Activated CD8-positive, alpha-beta memory T cell treated with anti-CD3 and anti-CD28 coated beads, Interleukin-2, amount 10 ng/mL, durations not matched to agents 7 days and 5 days (primary cell): ENCODE measurements at places on chromosomes 3 and 15. TPM values are rescaled to one million over a fixed set of nuclear protein-coding genes. Genes with fewer than 3 reads are reported as not detected.
A peak's percentile ranks its signal among the peaks of the same experiment; 100 is the strongest.

GRCh38 chr3:192183109-192183508 is 544.2 kb downstream of the FGF12 start:
- no peak for DNase-seq
- no peaks in the 10 kb centered on the region for H3K36me3 ChIP-seq
- no peaks in the 10 kb centered on the region for H3K27me3 ChIP-seq
- no peak overlapping the region for H3K27ac ChIP-seq
- no peak overlapping the region for H3K4me3 ChIP-seq
- H3K4me1 ChIP-seq, result no peaks in the 10 kb centered on the region

GRCh38 chr15:100772892-100773520 is 106.6 kb upstream of the ALDH1A3 start:
- no peaks in the 10 kb centered on the region for H3K27me3 ChIP-seq
- H3K4me3 ChIP-seq, result no peak overlapping the region
- no peak overlapping the region for H3K27ac ChIP-seq

- no peaks in the 10 kb centered on the region for H3K27me3 ChIP-seq
- no peak for DNase-seq
- H3K4me3 ChIP-seq, result no peak overlapping the region
- H3K36me3 ChIP-seq, result peaks cover 12% of the 10 kb centered on the region
- no peak overlapping the region for H3K27ac ChIP-seq
Observed at GRCh38 chr15:25805031-25805430, 58.1 kb downstream of the ATP10A start.

GRCh38 chr3:45644791-45645201 is 44.4 kb upstream of the SACM1L start:
- H3K27ac ChIP-seq, result no peak overlapping the region
- peak; percentile 19 for DNase-seq
- H3K4me3 ChIP-seq, result no peak overlapping the region

GRCh38 chr3:71817262-71817661 is 32.3 kb upstream of the PROK2 start:
- no peaks in the 10 kb centered on the region for H3K27me3 ChIP-seq
- no peaks in the 10 kb centered on the region for H3K4me1 ChIP-seq
- H3K27ac ChIP-seq, result no peak overlapping the region
- H3K4me3 ChIP-seq, result no peak overlapping the region
- no peak for DNase-seq
- no peaks in the 10 kb centered on the region for H3K36me3 ChIP-seq

DNA sequence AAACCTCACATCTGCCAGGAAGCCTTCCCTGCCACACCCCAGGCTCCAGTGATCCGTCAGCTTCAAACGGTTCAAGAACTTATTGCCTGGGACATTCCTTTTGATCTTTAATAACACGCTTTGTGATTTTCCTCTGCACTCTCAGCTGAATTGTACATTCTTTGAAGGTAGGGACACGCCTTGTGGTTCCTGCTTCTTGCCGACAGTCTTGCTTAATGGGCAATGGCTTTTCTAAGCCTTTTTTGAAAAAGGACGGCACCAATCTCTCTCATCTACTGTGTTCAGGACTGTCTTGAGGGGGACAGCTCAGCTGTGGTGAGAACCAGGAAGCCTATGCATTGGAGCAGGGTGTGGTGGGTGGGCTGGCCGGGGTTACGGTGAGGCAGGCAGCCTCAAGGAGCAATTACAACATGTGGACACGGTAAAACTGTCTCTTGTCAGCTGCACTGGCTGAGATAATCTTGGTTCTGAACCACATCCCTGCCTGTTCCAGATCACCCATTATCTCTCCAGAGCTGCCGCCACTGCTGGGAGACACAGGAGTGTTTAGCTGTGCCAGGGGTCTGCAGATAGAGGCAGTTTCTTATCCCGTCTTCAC is 46.0 kb upstream of the GLCE start:
- no peak overlapping the region for H3K4me3 ChIP-seq
- peaks cover 67% of the 10 kb centered on the region for H3K27me3 ChIP-seq
- DNase-seq, result no peak
- peaks cover 13% of the 10 kb centered on the region for H3K4me1 ChIP-seq
- no peak overlapping the region for H3K27ac ChIP-seq
- H3K36me3 ChIP-seq, result no peaks in the 10 kb centered on the region

DNA sequence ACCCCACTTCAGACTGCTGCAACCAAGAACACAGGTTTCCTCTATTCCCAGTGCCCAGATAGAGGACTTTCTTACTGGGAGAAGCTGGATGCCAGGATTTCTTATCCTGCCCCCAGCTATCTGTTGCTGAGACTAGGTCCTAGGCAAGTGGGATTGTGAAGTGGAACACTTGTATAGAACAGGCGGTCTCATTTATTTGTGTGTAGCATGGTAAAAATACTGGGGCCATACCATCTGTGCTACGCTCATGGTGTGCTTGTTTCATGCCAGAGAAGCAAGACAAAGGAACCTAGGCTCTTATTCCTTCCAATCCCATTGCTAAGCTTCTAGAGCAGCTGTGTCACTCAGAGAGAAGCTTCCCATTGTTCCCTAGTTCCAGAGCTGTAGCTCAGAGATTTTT is 191.5 kb upstream of the EPHA6 start:
- no peaks in the 10 kb centered on the region for H3K36me3 ChIP-seq
- DNase-seq, result no peak
- no peaks in the 10 kb centered on the region for H3K4me1 ChIP-seq
- no peak overlapping the region for H3K27ac ChIP-seq
- H3K4me3 ChIP-seq, result no peak overlapping the region

DNA sequence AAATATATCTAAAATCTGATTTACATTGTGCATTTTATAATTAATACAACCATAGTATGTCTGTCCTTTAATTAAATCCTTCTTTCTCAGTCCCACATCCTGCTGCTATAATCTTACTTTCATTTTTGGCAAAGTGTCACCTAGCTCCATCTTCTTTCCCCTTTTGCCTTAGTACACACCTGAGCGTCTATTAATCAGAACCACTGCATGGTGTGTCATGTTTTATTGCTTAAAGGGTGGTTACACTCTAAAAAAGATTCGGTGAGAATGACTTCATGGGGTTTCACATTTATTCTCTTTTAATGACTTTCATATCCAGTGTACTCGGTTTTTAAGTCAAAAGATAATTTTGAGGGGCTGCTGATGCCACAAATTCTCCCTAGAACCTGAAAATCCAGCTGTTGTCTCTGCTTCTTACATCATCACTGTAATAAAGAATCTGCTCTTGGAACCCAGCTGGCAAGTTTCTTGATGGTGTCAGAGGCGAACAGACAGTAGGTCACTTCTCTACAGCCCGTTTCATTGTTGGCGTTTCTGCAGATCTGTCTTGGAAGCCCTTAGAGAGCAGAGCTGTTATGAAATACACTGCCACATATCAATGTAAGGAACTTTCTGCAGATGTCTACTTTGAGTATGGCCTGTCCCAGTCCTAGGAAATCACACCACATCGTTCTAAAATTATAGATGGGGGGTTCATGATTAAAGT is 99.7 kb downstream of the TIGIT start:
- no peak for DNase-seq
- no peaks in the 10 kb centered on the region for H3K36me3 ChIP-seq
- peak overlapping the region; percentile 27 for H3K4me3 ChIP-seq

DNA sequence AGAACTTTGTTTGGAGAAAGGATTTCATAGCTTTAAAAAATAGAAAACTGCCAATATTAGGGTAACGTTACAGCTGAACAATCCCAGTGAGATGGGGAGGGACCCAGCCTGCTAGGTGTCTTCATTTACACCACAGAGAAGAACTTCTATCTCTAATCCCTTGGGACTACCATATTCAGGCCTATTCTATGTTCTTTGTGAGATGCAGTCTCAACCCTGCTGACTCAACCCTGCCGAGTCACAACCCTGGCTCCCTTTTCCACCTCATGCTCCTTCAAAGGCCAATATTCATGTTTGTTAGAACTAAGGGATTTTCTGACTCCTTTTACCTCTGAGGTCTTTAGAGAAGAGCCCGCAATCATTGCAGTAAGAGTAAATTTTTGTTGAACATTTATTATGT is 350.5 kb downstream of the EPHB1 start:
- H3K27ac ChIP-seq, result no peak overlapping the region
- no peaks in the 10 kb centered on the region for H3K36me3 ChIP-seq
- no peak overlapping the region for H3K4me3 ChIP-seq
- peaks cover 9% of the 10 kb centered on the region for H3K27me3 ChIP-seq
- peaks cover 14% of the 10 kb centered on the region for H3K4me1 ChIP-seq

- H3K36me3 ChIP-seq, result peaks cover 8% of the 10 kb centered on the region
- H3K4me1 ChIP-seq, result no peaks in the 10 kb centered on the region
- H3K4me3 ChIP-seq, result no peak overlapping the region
- no peaks in the 10 kb centered on the region for H3K27me3 ChIP-seq
- no peak for DNase-seq
- no peak overlapping the region for H3K27ac ChIP-seq
Observed at GRCh38 chr3:112348943-112349342, 16.0 kb downstream of the CD200 start.

DNA sequence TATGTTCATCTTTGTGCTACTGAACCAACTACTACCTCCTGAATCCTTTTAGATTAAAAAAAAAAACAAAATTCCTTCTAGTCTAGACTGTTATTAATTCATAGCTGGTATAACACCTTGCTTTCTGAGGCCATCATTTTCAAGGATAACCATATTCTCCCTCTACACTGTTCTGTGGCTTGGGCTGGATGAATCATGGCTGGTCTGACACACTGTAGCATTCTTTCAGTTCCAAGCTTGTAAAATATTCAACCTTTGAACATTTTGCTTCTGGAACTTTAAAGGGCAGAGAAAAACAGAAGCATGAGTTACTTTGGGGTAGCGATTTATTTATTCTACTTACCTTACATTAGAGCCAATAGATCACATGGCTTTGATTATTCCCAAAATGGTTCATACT is 7.6 kb downstream of the HSPBAP1 start:
- H3K27ac ChIP-seq, result no peak overlapping the region
- DNase-seq, result no peak
- H3K4me3 ChIP-seq, result no peak overlapping the region
- H3K36me3 ChIP-seq, result peaks cover 7% of the 10 kb centered on the region
- no peaks in the 10 kb centered on the region for H3K27me3 ChIP-seq
- H3K4me1 ChIP-seq, result peaks cover 14% of the 10 kb centered on the region

DNA sequence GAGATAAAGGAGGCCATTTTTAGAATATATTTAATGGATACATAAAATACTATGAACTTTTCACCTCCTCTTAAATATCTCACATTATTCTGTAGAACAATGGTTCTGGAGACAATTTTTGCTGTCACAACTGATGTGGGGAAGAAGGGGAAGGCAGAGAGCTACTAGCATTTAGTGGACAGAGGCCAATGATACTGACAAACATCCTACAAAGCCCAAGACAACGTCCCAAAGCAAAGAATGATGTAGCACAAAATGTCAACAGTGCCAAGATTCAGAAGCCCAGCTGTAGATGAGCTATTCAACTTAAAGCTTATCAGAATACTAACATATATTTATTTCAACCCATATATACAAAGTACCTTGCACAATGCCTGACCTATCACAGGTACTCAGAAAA is 1069.4 kb downstream of the ROBO1 start:
- H3K4me1 ChIP-seq, result no peaks in the 10 kb centered on the region
- H3K36me3 ChIP-seq, result no peaks in the 10 kb centered on the region
- no peak for DNase-seq
- no peaks in the 10 kb centered on the region for H3K27me3 ChIP-seq

- no peak overlapping the region for H3K27ac ChIP-seq
- H3K36me3 ChIP-seq, result peaks cover 3% of the 10 kb centered on the region
- H3K4me3 ChIP-seq, result no peak overlapping the region
- H3K4me1 ChIP-seq, result peaks cover 30% of the 10 kb centered on the region
Observed at GRCh38 chr3:194315965-194316361, 35.2 kb downstream of the CPN2 start.

DNA sequence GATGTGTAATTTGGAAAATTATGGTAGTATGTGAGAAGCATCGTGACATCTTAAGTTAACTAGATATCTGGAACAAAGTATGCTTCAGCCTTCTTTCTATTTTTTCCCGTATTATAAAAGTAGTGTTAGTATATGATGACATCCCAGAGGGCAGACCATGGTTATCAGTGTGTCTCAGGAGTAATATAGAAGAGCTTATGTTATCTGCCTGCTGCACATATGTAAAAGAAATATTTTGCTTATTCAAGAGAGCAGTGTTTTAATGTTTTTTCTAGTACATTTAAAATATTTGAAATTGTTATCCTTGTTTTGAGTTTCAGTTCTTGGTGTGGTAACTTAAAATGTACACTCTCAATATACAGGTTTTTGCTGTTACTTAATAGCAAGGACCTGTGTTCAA is 24.1 kb downstream of the PLCL2 start:
- H3K4me3 ChIP-seq, result no peak overlapping the region
- no peak overlapping the region for H3K27ac ChIP-seq
- no peak for DNase-seq
- no peaks in the 10 kb centered on the region for H3K27me3 ChIP-seq
- H3K36me3 ChIP-seq, result peaks cover 16% of the 10 kb centered on the region

- no peak overlapping the region for H3K27ac ChIP-seq
- DNase-seq, result no peak
- H3K27me3 ChIP-seq, result no peaks in the 10 kb centered on the region
- H3K36me3 ChIP-seq, result no peaks in the 10 kb centered on the region
Observed at GRCh38 chr3:64992530-64993285, 304.9 kb upstream of the ADAMTS9 start.

DNA sequence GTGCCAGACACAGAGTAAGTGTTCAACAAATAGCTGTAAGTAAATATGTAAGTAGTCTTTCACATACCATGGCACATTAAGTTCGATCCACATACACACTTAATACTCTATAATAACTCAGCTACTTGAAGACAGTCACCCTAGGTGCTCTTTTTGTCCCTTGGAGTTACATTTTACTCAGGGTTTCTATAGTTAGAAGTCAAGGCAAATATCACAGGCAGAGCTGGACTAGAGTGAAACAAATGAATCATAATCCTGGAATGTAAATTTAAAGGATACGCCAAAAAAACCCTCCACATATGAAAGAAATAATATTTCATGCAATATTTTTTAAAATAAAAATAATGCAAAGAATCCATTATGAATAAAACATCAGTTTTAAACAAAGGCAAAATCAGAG is 461.8 kb downstream of the MAGI1 start:
- no peaks in the 10 kb centered on the region for H3K36me3 ChIP-seq
- no peak for DNase-seq
- no peak overlapping the region for H3K4me3 ChIP-seq
- H3K27ac ChIP-seq, result no peak overlapping the region
- no peaks in the 10 kb centered on the region for H3K4me1 ChIP-seq

GRCh38 chr3:184322731-184323487 is 8.5 kb downstream of the EIF4G1 start:
- H3K4me1 ChIP-seq, result peaks cover 12% of the 10 kb centered on the region
- H3K36me3 ChIP-seq, result peaks cover 72% of the 10 kb centered on the region
- H3K4me3 ChIP-seq, result no peak overlapping the region
- no peak overlapping the region for H3K27ac ChIP-seq
- no peak for DNase-seq

GRCh38 chr3:119672776-119673175 is 4.4 kb downstream of the COX17 start:
- H3K27me3 ChIP-seq, result no peaks in the 10 kb centered on the region
- H3K36me3 ChIP-seq, result peaks cover 55% of the 10 kb centered on the region
- no peak overlapping the region for H3K27ac ChIP-seq
- no peak overlapping the region for H3K4me3 ChIP-seq
- peaks cover 29% of the 10 kb centered on the region for H3K4me1 ChIP-seq

Gene DCBLD2
- 0.50 TPM for total RNA-seq

Gene MYRIP
- total RNA-seq, result not detected

Gene ZPLD1
- total RNA-seq, result not detected

Gene QRICH1
- total RNA-seq, result 149 TPM

Gene SOX14
- not detected for total RNA-seq

Gene ZMYND10
- 2.4 TPM for total RNA-seq

Gene C2CD4B
- not detected for total RNA-seq

Gene ITIH3
- total RNA-seq, result not detected
